ENCODE measurements at places on chromosomes 2 and 18.

DNA sequence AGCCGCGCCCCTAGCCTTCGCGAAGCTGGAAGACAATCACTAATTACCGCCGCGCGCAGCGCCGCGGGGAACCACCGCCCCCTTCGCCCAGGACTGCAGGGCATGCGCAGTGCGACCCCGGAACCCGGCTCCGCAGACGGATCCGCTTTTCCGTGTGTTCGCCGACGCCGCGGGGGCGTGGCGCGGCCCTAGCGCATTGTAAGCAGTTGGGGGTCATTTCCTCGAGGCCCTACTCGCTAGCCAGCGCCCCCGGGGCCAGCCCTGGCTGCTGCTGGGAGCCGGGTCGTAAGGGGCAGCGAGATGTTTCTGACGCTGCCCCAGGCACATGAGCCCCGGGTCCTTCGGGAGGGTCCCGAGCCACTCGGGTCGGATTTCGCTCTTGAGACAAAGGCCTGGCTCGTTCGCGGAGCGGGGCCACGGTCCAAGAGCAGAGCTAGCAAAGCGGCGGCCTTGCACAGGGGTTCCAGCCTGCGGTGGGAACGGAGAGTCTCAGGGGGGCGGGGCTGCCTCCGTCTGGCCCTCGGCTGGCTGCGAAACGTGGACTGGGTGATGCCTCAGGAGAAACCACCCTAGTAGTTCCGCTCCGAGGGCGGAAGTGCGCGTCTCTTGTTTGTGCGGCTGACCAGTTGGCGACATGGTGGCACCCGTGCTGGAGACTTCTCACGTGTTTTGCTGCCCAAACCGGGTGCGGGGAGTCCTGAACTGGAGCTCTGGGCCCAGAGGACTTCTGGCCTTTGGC lies at the start of the genes ELP2 and SLC39A6:
ELP2 (plus strand) TSS at position 600 of the 739 bp plus-strand sequence; CDS start at position 635, 35 bp downstream.
SLC39A6 (minus strand) TSS at position 41 of the 739 bp plus-strand sequence. CDS start 2,333 bp downstream, outside the sequence.
- DNase-seq: peak; percentile 84

GRCh38 chr2:18650221-18650620 lies 60.9 kb upstream of the NT5C1B start:
- DNase-seq: no peak

DNA sequence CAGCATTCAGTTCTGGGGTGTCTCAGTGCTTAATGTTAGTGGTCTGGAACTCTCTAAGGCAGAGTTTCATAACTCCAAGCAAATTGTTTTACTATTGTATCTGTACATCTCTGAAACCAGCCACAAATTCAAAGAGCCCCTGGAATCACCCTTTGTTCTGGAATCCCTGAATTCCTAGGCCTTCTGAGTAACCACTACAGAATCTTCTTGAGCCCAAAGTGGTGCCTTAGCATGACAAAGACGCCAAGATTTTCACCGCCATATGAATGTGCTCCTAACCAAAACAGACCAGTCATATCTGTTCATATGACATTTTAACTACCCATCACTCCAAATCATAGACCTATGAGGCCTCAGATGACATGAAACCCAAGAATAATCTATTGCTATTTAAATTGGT lies 668.1 kb downstream of the EPHA4 start:
- DNase-seq: no peak

DNA sequence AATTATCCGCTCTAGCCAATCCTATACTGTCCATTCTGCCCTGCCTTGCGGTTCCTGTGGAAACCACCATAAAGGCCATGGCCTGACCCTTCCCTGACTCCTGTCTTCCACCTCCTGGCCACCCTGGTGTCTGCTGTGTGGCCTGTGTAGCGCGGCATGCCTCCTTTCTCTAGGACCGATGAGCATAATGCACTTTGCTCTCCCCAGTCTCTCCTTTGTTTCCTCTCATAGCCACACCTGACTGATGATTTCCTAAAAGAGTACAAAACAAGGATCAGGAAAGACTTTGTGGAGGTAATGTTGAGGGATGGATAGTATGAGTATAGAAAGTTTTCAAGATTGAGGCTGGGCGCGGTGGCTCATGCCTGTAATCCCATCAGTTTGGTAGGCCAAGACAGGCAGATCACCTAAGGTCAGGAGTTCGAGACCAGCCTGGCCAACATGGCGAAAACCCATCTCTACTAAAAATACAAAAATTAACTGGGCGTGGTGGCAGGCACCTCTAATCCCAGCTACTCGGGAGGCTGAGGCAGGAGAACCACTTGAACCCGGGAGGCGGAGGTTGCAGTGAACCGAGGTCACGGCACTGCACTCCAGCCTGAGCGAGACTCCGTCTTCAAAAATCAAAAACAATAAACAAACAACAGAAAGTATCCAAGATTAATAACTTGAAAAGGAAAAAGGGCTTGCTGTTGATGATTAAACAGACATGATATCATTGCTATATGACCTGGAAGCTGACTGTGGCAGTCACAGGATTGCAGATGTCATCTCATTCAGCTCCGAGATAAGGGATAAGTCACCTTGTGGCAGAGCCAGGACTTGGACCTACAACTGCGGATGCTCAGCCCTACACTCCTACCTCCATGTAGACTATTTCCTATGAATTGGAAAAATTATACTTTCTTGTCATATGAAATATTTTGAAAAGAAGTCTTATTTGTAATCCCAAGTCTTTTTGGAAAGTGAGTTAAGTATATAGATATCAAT lies 16.6 kb downstream of the SOWAHC start:
- no peak for DNase-seq

DNA sequence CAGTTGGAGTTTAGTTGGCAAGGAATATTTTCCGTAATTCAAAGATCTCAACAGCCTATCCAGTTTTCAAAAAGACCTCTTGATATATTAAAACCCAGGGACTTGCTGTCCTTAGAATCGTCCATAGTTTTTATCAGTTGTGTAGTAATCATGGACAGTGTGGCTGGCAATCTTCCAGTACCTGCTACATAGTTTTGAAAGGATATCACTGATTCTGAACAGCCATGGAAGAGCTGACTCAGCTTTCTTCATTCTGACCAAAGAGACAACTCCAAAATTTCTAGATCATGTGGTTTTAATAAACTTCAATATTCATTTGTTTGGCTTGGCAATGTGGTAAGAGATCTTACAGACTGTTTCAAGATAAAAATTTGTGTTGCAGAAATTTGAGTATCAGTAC lies 616.7 kb downstream of the TDRD15 start:
- DNase-seq: no peak
